ENCODE measurements at places on chromosomes 13 and 19. TPM values are rescaled to one million over a fixed set of nuclear protein-coding genes. Genes with fewer than 3 reads are reported as not detected.

The CATSPERD gene
- not detected for total RNA-seq

The ZNF726 gene
- 17.2 TPM for total RNA-seq

The TEX29 gene
- not detected for total RNA-seq

The BCAM gene
- 3.4 TPM for total RNA-seq

The SELENOW gene
- total RNA-seq = 191 TPM

The ARRDC5 gene
- not detected for total RNA-seq

The HSPH1 gene
- total RNA-seq = 102 TPM

The KLHL1 gene
- total RNA-seq = 60.7 TPM

The ZNF350 gene
- 21.9 TPM for total RNA-seq

The ZNF235 gene
- 32.9 TPM for total RNA-seq

All from parietal lobe (tissue), 2 donors.